ENCODE measurements at places on chromosomes 4 and X.

GRCh38 chr4:95283320-95283719 lies 265.5 kb downstream of the UNC5C start:
- no peak for DNase-seq

DNA sequence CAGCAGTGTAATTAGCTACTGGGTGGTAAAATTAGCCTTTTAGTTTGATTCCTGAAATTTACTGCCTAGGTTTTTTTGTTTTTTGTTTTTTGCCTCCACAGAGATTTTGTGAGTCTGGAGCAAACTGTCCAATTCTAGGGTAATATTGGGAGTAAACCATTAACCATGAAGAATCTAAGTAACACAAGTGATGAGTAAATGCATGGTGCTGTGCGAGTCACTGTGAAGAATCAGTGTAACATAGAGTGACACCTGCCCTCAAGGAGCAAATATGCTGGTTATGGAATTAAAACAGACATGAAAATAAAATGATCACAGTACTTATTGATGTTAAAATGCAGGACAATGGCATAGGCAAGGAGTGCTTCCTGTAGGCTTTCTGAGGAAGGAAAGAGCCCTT lies 60.1 kb downstream of the LRP2BP start:
- no peak for DNase-seq

DNA sequence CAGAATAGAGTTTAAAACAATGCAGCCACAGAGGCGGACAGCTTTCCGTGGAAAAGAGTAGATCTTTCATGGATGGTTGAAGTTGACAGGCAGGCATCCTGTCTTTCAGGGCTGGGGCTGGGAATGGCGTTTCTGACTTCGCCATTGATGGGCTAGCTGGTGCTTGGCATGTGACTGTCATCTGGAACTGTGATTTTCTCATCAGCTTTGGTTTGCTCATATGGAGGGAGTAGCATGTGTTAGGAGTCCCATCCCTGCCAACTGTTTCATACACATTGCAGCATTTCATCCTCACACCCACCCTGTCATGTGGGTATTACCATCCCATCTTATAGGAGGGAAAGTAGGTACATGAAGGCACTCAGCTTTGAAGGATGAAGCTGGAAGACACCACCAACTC lies 49.2 kb upstream of the STX18 start:
- no peak for DNase-seq

DNA sequence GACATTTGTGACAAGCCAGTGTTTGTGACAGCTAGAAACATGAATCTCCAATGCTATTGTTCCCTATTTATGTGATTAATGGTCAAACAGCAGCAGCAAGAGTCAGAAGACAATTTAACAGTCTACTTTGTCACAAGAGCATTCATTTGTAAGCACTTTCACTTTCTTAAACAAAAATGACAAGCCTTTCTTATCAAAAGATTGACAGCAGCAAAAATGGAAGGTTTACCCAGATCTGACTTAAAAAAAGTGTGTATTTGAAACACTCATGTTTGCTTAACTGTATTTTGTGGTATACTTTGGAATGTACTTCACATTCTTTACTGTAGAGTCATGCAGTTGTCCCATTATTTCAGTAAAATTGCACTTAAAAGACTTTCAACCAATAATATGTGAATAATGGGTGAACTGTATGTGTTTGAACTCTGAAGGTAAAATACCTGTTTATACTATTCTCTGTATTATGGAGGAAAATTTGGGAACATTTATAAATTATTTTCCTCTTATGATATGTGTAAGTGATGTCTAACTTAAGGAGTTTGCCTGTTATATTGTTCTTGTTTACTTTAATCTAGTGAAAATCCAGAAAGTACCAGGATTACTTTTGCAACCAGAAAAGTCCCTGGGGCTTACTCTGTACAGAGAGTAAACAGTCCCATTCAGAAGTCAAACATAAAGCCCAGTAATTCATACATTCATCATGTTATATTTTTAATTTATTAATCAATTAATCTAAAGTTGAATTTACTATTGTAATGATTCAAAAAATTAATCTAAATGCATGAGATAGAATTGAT lies 314.9 kb upstream of the TRAM1L1 start:
- DNase-seq, result no peak

DNA sequence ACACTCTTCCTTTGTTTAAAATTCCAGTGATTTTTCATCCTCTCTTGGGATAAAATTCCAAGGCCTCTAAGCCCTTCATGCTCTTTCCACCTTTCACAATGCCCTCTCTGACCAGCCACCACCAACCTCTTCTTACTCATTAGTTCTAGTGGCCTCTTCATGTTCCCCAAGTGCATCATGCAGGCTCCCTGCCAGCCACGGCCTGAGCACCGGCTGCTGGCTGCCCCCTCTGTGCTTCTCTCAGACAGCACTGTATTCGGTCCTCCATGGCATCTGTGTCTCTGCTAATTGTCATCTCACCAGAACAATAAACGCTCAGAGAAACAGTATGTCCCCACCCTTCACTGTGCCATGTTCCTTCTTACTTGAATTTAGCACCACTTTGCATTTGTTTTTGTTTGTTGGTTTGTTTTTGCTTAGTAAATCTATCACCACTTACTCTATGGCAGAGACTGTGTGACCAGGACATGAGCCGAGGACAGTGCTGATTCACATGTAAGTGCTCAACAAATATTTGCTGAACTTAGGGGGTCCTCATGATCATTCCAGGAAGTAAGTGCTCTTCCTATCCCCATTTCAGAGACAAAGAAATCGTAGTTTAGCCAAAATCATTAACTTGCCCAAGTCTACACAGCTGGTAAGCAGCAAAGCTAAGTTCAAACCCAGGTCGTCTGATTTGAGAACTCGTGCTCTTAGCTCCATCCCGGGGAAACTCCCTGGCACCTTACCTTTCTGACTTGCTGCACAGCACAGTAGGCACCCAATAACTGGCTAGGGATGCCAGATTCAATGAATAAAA lies 77.1 kb upstream of the UCP1 start:
- DNase-seq, result no peak

- no peak for DNase-seq
Measured at GRCh38 chrX:148904421-148905111, 404.1 kb downstream of the AFF2 start.

- no peak for DNase-seq
Measured at GRCh38 chrX:1883772-1884171, 268.9 kb downstream of the ASMT start.

GRCh38 chr4:72084587-72085011 lies 52.8 kb downstream of the NPFFR2 start:
- DNase-seq, result no peak

DNA sequence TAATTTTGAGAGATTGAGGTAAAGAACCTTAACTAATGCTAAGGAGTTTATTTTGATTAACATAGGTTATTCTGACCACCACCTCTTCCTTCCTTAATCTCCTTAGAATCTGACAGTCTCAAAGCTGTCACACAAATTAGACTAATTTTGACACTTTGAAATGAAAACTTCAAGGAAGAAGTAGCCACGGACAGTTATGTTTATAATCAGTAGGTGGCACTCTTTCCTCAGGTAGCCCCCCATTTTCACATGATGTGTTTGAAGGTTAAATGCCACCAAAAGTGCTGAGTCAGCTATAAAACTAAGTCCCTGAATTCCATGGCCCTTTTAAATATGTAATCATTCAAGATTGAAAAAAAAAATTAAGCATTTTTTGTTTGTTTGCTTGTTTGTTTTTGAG lies 22.4 kb downstream of the TMEM33 start:
- DNase-seq, result no peak

- DNase-seq, result no peak
Measured at GRCh38 chrX:10506781-10507180, 113.6 kb downstream of the MID1 start.

DNA sequence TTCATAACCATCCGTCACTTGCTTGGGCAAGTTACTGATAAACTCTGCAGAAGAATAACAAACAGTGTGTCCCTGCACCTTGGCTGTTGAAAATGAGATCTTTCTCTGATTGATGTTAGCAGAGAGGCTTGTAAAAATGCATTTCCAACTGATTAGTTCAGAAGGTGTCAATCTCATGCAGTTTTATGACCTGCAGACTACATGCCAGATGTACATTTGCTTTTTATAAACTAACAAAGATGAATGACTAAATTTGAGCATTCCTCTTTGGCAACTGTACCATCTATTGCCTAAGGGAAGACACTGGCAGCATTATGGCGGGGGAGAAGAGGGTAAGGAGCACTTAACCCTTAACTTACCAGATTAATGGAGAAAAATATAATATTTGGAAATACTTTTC lies 192.8 kb downstream of the DCTD start:
- DNase-seq, result no peak

- DNase-seq, result no peak
Measured at GRCh38 chr4:65234061-65234460, 436.2 kb downstream of the EPHA5 start.

GRCh38 chr4:10554694-10555093 lies 97.5 kb upstream of the ZNF518B start:
- peak; percentile 4 for DNase-seq

- DNase-seq, result no peak
Measured at GRCh38 chrX:81392396-81392795, 190.5 kb downstream of the SH3BGRL start.

DNA sequence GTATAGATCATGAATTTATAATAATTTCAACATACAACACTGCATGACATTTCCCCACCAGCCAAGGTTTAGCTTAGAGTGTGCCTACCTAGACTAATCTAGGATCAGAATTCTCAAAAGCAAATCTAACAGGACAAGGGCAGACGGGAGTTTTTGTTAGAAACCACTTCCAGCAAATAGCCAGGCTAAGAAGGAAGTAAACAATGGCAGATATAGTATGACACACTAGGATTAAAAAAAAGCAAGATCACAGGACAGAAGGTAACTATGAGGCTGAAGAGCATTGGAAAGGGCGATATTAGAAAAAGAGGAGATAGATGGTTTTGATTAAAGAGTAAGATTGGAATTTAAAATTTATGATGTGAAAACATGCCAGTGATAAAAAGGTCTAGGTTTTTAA lies 124.8 kb downstream of the LRBA start:
- DNase-seq, result no peak

- DNase-seq, result no peak
Measured at GRCh38 chr4:89463341-89463740, 155.7 kb upstream of the GPRIN3 start.

- DNase-seq, result no peak
Measured at GRCh38 chr4:152962150-152962549, 26.0 kb downstream of the FHDC1 start.

- DNase-seq, result no peak
Measured at GRCh38 chrX:138777230-138777629, 65.7 kb upstream of the FGF13 start.

GRCh38 chrX:124023838-124024238 lies 62.3 kb downstream of the STAG2 start:
- no peak for DNase-seq

- no peak for DNase-seq
Measured at GRCh38 chrX:114272096-114272686, 311.7 kb upstream of the HTR2C start.

DNA sequence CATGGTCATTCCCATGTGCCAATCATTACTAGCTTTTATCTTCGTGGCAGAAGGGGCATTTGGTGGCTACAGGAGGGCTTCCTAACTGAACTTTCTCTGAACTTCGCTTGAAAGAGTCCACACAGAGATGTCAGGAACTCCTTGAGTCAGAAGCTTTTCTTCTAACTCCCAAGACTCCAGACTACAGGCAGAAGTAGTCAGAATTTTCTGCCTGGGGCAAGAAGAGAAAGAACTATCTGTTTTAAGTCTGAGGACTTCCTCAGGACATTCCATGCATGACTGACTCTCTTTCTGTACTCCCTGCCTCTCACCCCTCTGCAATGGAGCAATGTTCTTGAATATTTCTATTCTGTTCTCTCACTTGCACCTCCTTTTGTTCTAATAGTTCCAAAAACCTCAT lies 170.5 kb upstream of the TBC1D9 start:
- DNase-seq, result no peak

DNA sequence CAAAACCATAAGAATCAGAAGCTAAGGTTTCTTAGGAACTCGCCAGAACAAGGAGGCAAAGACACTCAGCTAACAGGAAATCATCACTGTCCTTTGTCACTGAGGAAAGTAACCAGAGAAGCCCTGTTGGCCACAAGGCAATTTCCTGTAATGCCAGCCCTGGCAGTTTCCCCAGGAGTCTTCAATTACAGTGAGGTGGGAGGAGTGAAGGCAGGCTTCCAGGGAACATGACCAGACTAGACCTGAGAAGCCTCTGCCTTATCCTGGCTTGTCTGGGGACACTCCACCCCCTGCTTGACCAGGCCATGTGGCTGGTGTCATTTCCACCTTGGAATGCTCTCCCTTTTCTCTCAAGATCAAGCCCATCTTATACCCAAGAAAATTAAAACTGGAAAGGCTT lies 125.3 kb downstream of the COL4A6 start:
- DNase-seq, result no peak

- DNase-seq, result no peak
Measured at GRCh38 chr4:164512124-164512523, 241.8 kb upstream of the SMIM31 start.

GRCh38 chr4:1356181-1356998 lies 9.4 kb downstream of the UVSSA start:
- DNase-seq, result no peak

- DNase-seq, result no peak
Measured at GRCh38 chrX:40444133-40444532, 136.6 kb upstream of the ATP6AP2 start.

- DNase-seq, result no peak
Measured at GRCh38 chr4:184762100-184762499, 28.2 kb upstream of the CENPU start.

DNA sequence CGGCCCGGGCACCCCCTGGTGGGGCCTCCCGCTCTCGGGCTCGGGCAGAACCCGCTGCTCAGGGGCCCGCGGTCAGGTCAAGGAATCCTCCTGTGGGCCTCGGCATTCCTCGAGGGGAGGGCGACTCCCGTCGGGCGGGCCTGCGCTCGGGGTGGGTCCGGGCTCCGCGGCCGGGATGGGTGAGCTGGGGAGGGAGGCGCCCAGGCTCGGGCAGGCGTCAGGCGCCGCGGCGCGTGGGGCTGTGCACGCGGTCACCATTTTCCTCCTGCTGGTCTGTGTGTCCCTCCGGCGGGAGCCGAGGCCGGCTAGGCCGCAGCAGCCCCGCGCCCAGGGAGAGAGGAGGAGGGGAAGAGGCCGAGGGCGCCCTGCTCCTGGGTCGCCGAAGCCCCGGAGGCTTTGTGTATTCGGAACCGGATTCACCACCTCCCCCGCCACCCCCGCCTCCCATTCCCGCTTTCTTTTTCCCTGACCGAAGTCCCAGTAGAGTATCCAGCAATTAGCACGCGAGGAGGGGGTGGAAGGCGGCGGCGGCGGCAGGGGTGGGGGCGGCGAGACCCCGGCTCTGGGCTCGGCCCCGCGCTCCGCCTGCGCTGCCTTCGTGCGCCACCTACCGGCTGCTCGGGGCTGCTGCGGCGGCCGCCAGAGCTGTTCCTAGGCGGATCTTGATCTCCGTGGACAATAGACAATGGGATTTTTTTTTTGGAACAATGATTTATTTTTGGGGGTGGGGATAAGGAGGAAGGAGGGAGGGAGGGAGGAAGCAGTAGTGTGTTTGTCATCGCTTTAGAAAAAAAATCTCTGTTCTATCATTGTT lies 99.0 kb upstream of the MAML3 start:
- peak; percentile 43 for DNase-seq

DNA sequence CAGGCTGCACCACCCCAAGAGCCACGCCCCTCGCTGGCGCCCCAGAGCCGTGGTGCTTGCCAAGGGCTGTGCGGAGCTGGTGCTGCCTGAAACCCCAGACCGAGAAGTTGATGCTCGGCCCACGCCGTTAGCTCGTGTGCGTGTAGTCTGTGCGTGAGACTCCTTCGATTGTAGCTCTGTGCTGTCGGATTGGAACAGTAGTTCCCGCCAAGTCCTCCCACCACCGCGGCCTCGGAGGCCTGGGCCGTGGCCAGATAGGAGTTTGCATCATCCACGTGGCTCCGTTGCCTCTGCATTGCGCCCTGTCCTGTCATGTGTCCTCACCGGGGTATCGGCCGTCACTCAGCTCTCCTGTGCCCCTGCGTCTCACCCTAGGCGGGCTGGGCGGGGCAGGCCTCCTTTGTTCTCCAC lies 24.2 kb downstream of the TNIP2 start:
- DNase-seq, result no peak

Data from stimulated activated CD8-positive, alpha-beta memory T cell treated with anti-CD3 and anti-CD28 coated beads, Interleukin-4, amount 100 ng/mL, for 1 hour (primary cell).